Stomach (tissue), 19 donors: ENCODE measurements at places on chromosomes 7 and 10. TPM values are rescaled to one million over a fixed set of nuclear protein-coding genes. Genes with fewer than 3 reads are reported as not detected.

- peak; percentile 60 for DNase-seq
- H3K27ac ChIP-seq: no peak overlapping the region
- H3K27me3 ChIP-seq: no peaks in the 10 kb centered on the region
- no peak overlapping the region for H3K4me3 ChIP-seq
- H3K36me3 ChIP-seq: no peaks in the 10 kb centered on the region
These were observed 10.6 kb upstream of the TSPAN14 start for GRCh38 chr10:80443531-80443974.

DNA sequence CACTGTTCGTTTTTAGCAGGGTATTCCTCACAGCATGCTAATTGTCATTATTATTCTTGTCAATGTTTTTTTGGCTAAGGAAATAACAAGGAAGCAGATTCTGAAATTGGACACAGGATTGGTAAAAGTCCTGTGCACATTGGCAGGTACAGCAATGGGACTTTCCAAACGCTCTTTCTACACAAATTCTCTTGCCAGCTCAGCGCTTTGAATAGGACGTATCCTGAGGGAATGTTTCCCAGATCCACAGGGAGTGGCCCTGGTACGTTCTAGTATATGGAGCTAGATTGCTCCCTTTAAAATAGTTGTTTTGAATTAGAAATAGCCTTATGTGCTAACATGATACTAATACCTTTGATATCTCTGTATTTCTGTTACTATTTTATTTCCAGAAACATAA lies 82.8 kb upstream of the GRB10 start:
- H3K4me1 ChIP-seq: no peaks in the 10 kb centered on the region
- no peaks in the 10 kb centered on the region for H3K36me3 ChIP-seq
- no peak for DNase-seq
- no peak overlapping the region for H3K4me3 ChIP-seq

DNA sequence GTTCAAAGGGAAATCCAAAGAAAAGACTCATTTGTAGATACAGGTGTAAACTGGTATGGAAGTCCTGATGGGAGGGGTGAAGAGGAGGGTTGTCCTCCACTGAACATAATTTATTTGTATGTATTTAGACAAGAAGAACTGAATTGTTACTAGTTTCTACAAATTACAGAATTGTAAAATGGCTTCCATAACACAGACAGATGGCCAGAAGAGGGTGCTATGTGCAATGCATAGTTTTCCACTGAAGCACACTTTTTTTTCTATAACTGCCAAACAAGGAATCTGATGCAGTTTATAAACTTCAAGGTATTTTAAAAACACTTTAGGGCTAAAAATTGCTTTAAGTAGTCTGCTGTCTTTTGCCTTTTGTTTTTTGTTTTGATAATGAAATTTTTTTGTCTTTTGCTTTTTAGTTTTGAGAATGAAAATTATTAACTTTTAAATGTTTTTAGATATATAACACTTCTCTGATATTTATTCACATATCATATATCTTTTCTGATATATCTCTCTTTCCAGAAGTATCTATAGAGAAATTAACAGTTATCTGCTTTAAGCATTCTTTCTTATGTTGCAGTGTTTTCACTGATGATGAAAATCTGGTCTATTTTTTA lies 58.5 kb downstream of the PHYHIPL start:
- H3K4me1 ChIP-seq: no peaks in the 10 kb centered on the region
- H3K27me3 ChIP-seq: no peaks in the 10 kb centered on the region
- no peak overlapping the region for H3K27ac ChIP-seq
- no peak overlapping the region for H3K4me3 ChIP-seq

DNA sequence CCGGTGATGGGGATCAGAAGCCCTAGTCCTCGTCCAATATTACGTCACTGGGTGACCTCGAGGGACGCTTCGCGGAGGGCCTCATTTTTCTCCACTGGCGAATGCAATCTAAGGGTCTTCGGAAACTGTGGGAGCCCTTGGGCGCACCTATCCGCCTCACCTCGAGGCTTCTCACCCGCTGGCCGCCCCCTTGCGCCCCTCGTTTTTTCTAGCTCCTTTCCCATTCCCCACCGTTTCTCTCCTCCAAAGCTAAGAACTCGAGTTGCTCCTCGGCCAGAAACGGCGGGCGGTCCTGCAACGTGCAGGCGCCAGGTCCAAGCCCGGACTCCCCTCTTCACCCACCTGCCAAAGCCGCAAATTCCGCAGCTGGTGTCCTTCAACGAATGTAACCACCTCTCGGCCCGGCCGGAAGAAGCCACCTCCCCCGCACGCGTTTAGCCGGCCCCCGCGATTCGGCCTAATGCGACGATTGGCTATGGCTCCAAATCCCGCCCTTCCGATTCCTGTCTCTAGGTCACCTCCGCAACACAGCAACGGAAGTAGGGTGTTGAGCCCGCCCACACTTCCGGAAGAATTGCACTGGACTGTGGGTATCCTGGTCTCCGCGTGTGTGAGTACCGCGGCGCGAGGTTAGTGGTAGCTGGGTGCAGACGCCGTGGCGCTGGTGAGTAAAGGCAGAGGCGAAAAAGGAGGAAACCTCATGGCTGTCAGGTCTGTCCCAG lies at the start of the genes ATP5MK and PDCD11:
ATP5MK (minus strand) TSS at position 409 of the 722 bp plus-strand sequence. CDS start 4,018 bp downstream, outside the sequence.
PDCD11 (plus strand) TSS at position 560 of the 722 bp plus-strand sequence. CDS start 1,801 bp downstream, outside the sequence.
- H3K27me3 ChIP-seq: no peaks in the 10 kb centered on the region
- peak within 1 kb of the TSS; percentile 81 for H3K27ac ChIP-seq
- peak; percentile 99 for DNase-seq
- peaks cover 53% of the 10 kb centered on the region for H3K4me1 ChIP-seq
- H3K36me3 ChIP-seq: peaks cover 43% of the 10 kb centered on the region
- peak within 1 kb of the TSS; percentile 87 for H3K4me3 ChIP-seq

GRCh38 chr7:30472784-30473775 lies 5.5 kb downstream of the NOD1 start:
- peaks cover 65% of the 10 kb centered on the region for H3K4me1 ChIP-seq
- no peak overlapping the region for H3K27ac ChIP-seq
- H3K27me3 ChIP-seq: no peaks in the 10 kb centered on the region
- DNase-seq: no peak
- H3K36me3 ChIP-seq: no peaks in the 10 kb centered on the region

DNA sequence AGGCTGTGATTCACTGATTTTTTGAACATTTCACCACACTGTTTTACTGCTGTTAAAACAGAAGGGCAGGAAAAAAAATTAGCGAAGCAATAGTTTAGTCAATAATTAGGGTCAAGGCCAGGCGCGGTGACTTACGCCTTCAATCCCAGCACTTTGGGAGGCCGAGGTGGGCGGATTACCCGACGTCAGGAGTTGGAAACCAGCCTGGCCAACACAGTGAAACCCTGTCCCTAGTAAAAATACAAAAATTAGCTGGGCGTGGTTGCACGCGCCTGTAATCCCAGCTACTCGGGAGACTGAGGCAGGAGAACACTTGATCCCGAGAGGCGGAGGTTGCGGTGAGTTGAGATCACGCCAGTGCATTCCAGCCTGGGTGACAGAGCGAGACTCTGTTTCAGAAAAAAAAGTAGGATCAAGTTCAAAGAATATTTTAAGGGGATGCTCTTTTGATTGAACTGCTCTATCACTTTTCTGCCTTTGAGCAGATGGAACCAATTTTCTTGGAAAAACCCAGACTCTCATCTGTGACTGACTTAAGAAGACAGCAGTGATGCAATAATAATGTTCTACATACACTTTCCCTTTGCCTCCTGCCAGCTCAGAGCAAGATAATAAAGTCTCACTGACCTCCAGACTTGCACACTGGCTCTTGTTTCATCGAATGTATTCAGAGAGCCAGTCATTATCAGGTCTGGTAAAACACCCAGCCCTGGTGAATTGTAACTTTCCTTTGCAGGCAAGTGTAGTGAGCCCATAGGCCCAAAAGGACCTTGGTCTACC lies 1.6 kb upstream of the PPA1 start:
- DNase-seq: peak; percentile 36
- no peak overlapping the region for H3K4me3 ChIP-seq

- H3K36me3 ChIP-seq: peaks cover 32% of the 10 kb centered on the region
- peak; percentile 44 for DNase-seq
- no peaks in the 10 kb centered on the region for H3K4me1 ChIP-seq
- H3K27me3 ChIP-seq: no peaks in the 10 kb centered on the region
These were observed 95.0 kb downstream of the CNOT4 start for GRCh38 chr7:135414850-135415439.

DNA sequence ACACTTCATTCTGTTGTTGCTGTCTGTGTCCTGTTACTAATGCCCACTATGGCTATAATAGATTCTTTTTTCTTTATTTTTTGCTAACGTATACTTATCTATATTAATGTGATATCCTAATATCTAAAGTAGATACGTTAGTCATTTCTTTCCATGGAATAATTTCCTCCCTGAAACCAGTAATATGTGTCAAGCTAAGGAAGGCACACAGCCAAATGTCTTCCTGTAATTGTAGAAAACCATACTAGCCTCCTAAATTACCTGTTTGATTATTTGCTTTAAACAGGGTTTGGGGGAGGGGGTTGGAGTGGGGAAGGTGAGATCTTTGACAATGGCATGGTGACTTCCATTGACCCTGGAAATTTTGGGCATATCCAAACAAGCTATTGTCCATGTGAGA lies 56.4 kb downstream of the THNSL1 start:
- no peaks in the 10 kb centered on the region for H3K4me1 ChIP-seq
- H3K36me3 ChIP-seq: no peaks in the 10 kb centered on the region
- no peak for DNase-seq
- H3K27me3 ChIP-seq: no peaks in the 10 kb centered on the region

DNA sequence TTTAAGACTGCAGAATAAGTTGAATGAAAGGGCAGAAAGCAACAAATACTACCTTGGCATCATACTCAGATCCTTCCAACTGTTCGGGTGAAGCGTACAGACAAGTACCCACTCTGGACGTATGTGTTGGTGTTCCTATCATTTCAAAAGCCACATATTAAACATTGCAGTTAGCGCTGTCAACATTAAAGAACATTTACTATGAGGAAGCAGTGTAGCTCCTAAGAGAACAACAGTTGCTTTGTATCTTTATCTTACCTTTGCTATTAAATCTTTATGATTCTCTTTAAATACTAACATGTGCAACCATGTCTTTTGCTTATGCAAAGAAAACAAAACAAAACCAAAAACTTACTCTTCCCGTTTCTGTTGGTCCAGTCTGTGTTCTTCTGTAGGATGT lies 2.6 kb upstream of the ANKRD61 start:
- no peak overlapping the region for H3K27ac ChIP-seq
- H3K36me3 ChIP-seq: peaks cover 97% of the 10 kb centered on the region
- no peak overlapping the region for H3K4me3 ChIP-seq

DNA sequence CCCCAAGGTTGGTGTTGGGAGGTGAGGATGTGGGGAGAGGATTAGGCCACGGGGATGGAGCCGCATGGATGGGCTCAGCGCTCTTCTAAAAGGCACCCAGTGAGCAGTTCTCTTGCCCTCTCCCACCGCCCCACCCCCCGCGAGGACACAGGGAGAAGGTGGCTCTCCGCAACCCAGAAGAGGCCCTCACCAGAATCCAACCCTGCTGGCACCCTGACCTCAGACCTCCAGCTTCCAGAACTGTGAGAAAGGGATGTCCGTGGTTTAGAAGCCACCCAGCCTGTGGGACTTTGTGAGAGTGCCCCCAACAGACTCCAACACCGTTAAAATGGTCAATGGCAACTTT lies 242.8 kb upstream of the PPP2R2D start:
- H3K27me3 ChIP-seq: no peaks in the 10 kb centered on the region
- peaks cover 8% of the 10 kb centered on the region for H3K4me1 ChIP-seq
- no peak overlapping the region for H3K4me3 ChIP-seq
- no peak for DNase-seq

DNA sequence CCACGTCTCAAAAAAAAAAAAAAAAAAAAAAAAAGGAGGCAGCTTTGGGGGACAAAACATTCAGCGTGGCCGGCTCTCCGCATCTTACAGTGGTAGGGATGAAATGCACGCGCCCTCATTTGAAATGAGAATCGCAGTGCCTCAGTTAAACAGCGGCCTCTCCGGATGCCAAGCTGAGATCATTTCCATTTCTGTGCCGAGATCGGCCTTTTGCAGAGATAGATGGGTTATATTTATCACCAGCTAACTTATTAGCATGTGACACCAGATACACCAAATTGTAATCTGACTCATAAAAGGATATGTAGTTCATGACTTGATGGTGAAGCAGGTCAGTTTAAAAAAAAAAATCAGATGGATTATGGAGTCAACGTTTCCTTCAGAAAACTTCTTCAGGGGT lies 138.7 kb downstream of the CUX1 start:
- H3K36me3 ChIP-seq: no peaks in the 10 kb centered on the region
- no peak overlapping the region for H3K27ac ChIP-seq
- DNase-seq: no peak

- H3K27me3 ChIP-seq: no peaks in the 10 kb centered on the region
- H3K4me3 ChIP-seq: no peak overlapping the region
- no peak for DNase-seq
- H3K36me3 ChIP-seq: peaks cover 13% of the 10 kb centered on the region
- H3K4me1 ChIP-seq: no peaks in the 10 kb centered on the region
These were observed 65.6 kb upstream of the PDGFA start for GRCh38 chr7:585229-585711.

DNA sequence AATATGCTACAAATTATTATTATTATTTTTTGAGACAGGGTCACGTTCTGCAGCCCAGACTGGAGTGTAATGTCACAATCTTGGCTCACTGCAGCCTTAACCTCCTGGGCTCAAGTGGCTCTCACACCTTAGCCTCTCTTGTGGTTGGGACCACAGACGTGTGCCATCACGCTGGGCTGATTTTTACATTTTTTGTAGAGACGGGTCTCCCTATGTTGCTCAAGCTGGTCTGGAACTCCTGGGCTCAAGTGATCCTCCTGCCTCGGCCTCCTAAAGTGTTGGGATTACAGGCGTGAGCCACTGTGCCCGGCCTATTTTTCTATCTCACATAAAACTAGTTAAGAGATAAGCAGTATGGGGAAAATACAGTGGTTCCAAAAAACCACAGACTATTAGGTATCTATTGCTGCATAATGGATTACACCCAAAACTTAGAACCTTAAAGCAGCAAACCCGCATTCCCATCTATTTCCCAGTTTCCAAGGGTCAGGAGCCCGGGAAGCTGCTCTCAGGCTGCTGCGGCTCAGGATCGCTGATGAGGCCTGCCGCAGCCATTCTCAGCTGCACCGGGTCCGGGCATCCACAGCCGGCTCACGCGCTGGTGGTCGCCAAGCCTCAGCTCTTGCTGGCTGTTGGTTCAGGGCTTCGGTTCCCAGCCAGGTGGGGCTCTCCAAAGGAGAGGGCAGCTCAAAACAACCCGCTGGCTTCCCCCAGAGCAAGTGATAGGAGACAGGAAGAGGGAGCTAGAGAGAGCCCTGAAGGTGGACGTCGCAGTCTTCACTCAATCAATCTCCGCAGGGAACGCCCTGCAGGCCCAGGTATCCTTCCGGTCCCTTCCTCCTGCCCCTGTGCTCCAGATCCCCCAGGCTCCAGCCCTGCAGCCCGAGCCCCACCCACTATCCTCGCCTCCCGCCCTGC lies 128.2 kb downstream of the UBE2H start:
- no peak overlapping the region for H3K27ac ChIP-seq
- peaks cover 18% of the 10 kb centered on the region for H3K4me1 ChIP-seq
- H3K4me3 ChIP-seq: peak overlapping the region; percentile 66
- no peaks in the 10 kb centered on the region for H3K36me3 ChIP-seq
- peak; percentile 76 for DNase-seq

The ZNF804B gene
- not detected for total RNA-seq

The ACTL6B gene
- total RNA-seq: not detected

The SLC26A5 gene
- not detected for total RNA-seq

The MYH16 gene
- not detected for total RNA-seq

The SLC18A3 gene
- total RNA-seq: not detected

The GOLGA7B gene
- total RNA-seq: 1.8 TPM
